Suprapubic skin (tissue), 4 donors: ENCODE measurements at places on chromosomes 2 and 18.

- no peak for DNase-seq
Observed at GRCh38 chr2:190973726-190974628, 40.0 kb downstream of the STAT1 start.

DNA sequence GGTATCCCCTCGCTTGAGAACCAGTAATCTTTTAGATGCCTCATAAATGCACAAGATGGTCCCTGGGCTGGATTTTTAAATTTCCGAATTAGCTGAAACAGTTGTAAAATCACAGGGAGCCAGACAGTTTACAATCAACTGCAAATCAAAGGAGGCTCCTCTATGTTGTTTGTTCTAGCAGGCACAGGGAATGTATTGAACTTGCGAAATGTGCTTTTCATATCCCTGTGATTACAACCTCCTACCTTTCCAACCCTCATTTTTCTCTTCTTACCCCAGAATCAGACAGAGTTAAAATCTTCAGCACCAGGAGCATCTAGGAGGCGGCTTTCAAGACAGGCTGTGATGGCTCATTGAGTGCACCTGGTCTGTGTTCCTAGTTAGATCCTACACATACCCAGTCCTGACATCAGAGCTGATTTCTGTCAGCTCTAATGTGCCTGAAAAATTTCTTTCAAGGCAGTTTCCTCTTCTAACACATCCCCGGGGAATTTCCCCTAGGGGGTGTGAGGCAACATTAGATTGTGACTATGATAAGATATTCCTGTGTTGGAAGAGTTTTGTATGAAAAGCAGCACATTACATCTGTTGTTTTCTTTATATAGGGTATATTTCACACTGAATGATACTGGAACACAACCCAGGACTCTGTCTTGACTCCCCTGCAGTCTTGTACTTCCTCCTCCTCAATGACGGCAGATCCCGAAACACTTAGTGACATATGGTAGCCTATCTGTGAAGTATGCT, 17.9 kb upstream of the CAVIN2 start:
- DNase-seq, result no peak

- no peak for DNase-seq
Observed at GRCh38 chr2:113229795-113230194, 48.9 kb downstream of the PAX8 start.

GRCh38 chr2:225353579-225354085, 45.9 kb upstream of the NYAP2 start:
- no peak for DNase-seq

GRCh38 chr18:25288340-25288938, 63.5 kb downstream of the ZNF521 start:
- DNase-seq, result no peak

DNA sequence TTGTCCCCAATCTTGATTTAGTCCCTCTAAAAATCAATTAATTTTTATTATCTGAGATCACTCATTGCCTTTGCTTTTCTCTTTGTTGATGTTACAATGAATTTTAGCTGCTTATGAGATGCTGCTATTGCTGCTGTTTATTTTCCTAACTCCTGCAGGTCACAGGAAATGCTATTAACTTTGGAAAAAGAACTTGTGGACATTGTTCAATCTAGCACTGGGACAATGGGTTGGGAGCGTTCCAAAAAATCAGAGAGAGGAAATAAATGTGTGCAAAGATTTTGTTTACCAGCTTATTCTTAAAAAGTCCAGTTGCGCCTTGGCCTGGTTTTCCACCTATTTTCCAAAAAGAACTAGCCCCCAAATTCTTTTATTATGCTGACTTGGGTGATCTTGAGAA, 268.3 kb downstream of the PTH2R start:
- no peak for DNase-seq

DNA sequence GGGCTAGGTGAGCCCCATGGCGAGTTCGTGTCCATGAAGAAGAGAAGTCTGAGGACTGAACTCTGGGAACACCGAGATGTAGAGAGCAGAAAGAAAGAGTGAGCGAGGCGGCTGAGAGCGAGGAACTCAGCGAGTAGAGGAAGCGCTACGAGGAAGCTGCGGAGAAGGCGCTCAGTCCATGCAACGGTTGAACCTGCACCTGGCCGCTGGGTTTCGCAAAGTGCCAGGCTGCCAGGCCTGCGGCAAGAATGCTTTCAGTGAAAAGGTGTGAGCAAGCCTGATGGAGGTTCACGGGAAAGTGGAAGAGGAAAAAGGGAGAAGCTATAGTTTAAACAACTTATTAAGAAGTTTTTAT, 251.0 kb upstream of the TMEM200C start:
- no peak for DNase-seq

- DNase-seq, result peak; percentile 60
Observed at GRCh38 chr2:98479959-98480524, 35.4 kb downstream of the INPP4A start.

GRCh38 chr2:160582490-160583145, 89.0 kb upstream of the RBMS1 start:
- DNase-seq, result no peak

GRCh38 chr2:218031771-218032257, 29.0 kb upstream of the TNS1 start:
- no peak for DNase-seq

DNA sequence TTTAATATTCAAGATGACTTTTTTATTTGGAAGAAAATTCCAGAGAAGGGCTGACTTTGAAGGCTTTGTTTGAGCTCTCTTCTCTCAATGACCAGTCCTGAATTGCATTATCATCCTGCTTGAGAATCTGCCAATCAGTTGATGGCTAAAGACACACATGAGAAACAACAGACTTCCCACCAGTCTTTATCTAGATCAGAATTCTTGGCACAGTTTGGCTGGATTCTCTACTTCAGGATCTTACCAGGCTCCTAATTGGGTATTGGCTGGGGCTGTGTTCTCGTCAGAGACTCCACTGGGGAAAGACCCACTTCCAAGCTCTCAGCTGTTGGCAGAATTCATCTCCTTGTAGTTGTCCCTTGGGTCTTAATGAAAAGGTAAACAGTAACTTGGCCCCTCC, 86.0 kb downstream of the WDSUB1 start:
- DNase-seq, result no peak

- DNase-seq, result no peak
Observed at GRCh38 chr2:54768772-54769428, 45.4 kb downstream of the EML6 start.

DNA sequence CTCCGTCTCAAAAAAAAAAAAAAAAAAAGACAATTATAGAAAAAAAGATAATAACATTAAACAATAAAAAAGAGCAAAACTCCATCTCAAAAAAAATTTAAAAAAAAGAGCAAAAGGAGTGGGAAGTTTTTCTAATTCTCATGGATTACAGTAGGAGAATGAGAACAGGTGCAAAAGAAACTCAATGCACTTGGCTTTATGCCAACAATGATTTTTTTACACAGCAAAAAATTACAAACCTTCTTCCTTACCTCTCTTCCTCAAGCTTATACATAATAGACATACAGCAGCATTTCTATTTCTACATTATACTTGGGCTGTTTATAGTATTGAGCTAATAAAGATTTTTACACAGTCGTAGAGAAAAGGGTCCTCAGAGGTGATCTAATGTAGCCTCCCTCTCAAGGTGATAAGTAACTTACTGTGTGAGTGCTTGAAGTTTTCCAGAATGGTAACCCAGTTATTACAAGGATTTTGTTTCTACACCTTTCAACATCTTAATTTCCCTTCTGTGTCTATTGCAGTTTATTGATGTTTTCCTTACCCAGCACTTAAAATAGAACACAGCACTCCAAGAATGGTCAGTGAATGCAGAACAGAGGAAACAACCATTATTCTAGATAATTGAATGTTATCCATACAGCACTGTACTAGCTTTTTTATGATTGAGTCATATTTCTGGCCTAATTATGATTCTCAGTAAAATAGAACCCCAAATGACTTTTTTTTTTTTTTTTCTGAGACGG, 34.9 kb upstream of the RNF138 start:
- no peak for DNase-seq

DNA sequence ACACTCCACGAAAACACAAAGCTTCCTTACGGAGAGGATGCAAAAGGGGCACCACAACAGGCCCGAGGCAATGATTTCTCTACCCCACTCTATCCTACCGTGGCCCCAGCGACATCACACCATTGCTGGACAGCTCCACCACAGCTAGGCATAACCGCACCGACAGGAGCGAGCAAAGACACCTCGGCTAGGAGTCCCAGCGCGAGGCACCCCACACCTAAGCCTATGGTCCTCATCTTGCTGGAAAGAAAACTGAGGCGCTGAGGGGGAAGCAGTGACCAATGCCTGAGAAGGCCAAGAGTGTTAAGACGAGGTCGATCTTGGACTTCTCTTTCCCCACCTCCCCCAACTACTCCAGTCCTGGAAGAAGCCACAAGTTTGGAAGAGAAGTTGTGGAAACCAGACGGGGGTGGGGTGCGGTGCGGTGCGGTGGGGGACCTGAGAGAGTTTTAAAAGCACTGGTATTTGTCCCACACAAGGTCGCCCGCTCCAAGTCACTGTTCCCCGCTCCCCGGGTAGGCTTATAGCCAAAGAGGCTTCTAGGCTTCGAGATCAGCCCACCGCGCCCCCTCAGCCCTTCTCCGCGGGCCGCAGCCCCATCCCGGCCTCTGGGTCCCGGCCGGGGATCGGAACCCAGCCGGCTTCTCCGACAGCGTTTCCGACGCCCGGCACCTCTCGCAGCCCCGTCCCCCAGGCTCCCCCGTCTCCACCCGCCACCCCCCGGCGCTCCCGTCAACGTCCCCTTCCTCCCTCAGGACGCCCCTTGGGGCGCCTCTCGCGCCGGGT, 766 bp downstream of the PDE6D start:
- DNase-seq, result peak; percentile 72

DNA sequence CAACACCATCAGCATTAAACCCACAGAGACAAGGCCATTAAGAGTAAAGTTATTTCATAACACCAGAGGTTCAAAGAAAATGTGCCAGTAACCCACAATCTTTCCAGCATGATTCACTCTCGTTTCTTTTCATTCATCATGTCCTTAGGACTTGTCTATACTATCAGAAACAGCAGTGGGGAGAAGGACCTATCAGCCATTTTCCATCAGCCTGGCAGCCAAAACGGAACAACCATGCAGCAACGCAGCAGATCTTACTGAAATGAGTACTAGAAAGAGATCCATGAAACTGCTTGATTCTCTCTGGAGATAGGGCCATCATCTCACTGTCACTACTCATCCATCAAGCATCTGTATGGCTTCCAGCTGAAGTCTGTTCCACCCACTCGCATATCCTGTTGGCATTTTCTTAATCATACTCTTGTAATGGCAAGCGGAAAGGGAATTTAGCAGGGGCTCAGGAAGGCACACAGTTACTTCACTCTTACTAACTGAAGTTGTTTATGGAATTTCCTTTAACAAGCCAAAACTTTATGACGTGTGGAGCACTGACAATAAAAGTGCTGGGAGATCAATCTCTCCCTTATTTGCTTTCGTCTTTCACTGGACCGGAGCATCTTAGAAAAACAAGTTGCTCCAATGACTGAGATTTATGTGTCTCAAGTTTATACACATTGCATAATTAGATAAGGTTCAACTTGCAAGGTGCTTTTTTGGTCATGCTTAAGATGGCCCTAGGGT, 69.7 kb downstream of the EPHA4 start:
- DNase-seq, result no peak

GRCh38 chr2:2738684-2739083, 407.6 kb upstream of the MYT1L start:
- DNase-seq, result no peak

DNA sequence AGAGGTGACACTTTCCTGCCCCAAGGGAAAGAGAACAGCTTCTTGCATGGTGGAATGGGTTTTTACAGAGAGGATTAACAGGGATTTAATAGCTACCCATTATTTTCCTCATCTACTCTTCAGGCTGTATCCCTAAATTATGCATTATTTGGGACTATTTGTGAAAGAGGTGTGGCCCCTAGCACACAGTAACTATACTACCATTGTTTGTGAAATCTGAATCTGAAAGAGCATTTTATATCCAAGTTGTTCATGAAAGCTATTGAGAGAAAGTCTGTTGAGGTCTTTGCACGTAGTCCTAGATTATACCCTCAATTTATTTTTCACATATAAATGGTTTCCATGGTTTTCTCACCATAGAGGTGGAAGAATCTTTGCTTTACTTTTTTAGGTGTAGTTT, 78.1 kb downstream of the SPTBN1 start:
- no peak for DNase-seq

GRCh38 chr2:44112096-44112495, 56.6 kb upstream of the PPM1B start:
- no peak for DNase-seq

GRCh38 chr18:76476665-76477561, 18.1 kb downstream of the ZNF516 start:
- DNase-seq, result no peak

DNA sequence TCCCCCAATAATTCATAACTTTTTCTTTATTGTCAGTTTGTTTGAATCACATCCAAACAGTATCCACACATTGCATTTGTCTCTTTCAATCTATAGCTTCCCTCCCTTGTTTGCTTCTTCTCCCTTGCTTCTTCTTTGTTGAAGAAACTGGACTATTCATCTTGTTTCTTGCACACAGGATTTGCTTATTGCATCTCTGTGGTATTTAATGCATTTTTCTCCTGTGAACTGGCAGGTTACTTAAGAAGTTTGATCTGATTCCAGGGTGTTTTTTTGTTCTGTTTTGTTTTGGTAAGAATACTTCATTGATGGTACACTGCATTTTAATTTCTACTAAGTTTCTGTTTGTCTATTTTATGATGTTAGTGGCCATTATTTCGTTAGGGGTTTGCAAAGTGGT, 166.8 kb downstream of the CAMKMT start:
- DNase-seq, result no peak

DNA sequence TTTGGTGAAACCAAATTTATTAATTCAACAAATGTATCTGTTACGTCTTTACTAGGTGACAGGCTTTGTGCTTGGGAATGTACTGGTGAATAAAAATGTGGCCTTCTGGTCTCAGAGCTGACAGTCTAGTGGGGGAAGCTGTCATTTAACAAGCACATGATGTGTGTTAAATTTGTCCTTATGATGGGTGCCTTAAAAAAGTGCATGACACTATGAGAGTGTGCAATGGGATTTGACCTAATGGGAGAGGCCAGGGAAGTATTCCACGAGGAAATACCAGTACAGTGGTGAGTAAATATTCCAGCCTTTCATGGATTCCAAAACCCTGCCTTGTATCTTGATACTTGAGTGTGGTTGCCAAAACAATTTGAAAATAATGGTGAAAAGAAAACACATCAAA, 308.9 kb downstream of the PLCL1 start:
- no peak for DNase-seq

DNA sequence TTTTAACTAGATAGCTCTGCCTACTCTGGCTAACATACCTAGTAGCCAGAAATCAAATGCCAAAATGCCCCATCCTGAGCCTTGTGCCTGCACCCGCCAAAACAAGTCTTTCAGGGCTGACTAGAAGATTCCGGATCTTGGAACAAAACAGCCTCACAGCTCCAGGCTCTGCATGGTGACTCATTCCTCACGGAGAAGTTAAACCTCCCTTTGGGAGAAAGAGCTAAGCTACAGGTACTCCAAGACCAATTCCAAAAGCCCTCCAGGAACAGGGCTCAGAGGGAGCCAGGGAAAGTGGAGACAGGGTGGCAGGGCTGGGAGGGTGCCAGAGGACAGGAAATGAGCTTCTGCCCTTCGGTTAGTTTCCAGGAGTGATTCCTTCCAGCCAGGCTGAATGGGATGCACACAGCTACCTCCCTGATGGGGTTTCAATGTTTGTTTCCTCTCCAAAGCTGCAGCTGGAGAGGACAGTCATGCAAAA, 295.6 kb downstream of the TNS1 start:
- no peak for DNase-seq
